ENCODE measurements at places on chromosomes 7 and 10.

DNA sequence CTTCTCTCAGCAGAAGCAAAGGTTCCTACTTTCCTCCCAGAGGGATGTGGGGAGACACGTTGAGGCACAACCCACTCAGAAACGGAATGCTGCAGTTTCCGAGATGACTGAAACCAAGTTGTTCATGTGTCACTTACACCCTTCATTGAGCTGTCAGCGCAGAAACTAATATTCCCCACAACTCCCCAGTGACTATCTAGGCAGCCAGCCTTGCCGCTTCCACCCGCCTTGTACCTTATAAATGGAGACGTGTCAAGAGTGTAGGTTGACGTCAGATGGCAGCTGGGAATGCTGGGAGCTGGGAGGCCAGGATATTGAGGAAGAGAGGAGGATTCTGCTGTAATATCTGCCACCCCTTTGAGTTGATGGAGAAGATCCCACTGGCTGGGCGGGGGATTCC lies 15.1 kb downstream of the GPR26 start:
- no peak for DNase-seq

GRCh38 chr7:99599836-99600235 lies 1.8 kb downstream of the TMEM225B start:
- no peak for DNase-seq

- DNase-seq = no peak
Measured at GRCh38 chr10:101385866-101386658, 32.1 kb downstream of the BTRC start.

DNA sequence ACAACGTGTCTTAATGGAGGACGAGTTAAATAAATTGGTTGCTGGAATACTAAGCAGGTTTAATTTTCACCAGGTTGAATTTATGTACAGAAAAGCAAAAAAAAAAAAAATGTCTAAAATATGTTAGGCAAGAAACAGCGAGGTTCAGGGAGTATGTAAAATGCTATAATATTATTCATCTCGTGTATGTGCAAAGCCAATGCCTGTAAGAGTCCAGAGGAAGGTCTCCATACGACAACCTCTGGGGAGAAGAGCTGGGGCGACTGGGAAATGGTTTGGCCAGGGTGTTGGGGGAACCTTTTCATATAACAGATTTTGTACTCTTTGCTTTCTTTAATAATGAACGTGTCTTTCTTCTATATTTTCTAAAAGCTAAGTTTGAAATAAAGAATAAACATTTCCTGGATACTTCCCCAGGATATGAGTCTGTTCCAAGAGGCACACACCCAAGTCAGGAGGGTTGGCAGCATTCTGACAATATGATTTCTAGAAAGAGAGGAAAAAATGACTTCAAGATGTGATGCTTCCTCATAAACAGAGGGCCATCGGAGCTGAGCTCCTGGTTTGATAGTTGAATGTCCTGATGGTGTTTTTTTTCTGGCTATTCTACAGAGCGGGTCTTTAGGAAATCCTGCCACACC lies 208.6 kb upstream of the MGMT start:
- DNase-seq = no peak

- DNase-seq = no peak
Measured at GRCh38 chr7:117217106-117218035, 105.5 kb downstream of the WNT2 start.

DNA sequence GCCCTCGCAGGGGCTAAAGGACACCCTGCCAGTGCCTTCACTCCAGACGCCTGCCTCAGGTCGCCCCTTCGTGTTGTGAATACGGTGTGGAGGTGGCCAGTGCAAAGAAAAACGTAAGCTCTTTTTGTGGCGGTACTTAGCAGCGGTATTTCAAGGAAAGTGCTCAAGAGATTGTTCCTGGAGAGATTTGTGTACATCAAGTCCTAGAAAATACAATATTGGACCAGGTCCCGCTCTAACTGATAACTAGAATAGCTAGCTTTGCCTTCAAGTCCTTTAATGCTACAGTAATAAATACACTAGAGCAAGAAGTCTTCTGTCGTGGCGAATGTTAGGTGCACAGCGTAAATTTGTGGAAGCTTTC lies 689 bp downstream of the PLCE1 start:
- no peak for DNase-seq

DNA sequence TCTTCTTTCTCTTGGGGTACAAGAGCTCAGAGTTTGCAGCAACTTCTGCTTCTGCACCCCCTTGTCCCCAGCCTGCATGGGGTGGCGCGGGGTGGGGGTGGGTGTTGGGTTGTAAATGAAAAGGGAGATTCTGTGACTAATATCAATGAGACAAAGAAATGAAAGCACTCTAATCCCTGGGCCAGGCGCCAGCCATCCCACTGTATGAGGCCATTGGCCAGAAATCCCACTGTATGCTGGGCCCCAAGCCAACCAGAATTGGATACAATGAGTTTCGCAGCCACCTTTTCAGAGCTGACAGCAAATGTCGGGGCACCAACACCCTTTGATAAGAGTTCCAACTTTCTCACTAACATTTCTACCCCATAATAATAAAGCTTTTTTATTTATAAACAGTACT lies 10.9 kb upstream of the PTN start:
- no peak for DNase-seq

GRCh38 chr10:8584666-8585065 lies 530.2 kb downstream of the GATA3 start:
- DNase-seq = no peak

DNA sequence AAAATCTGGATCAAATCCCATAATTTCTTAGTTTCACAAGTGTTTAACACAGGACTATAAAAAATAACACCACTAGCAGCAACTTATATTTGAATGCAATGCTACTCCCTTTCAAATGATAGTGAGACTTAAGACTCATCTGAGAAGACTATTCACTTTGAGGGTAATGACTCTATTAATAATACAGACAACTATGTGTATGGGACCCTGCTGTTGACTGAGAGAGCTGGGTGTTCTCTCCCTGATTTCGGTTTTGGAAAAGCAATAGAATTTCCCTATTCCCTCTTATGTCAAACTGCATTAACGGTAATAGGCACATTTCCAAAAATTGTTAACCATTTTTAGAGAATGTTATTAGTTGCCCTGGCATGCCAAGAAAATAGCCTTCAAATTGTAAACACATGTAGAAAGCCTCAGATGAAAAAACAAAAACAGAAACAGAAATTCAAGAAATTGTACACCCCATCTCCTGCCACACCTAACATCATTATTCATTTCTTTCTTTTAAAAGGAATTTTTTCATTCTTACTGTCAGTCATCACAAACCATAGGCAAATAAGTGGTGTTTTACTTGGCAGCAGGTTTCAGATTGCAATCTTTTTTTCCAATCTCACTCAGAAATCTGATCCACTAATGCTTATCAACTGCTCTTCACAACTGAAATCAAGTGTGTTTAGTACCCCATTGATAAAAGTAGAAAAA lies 153.7 kb downstream of the TFPI2 start:
- DNase-seq = no peak

DNA sequence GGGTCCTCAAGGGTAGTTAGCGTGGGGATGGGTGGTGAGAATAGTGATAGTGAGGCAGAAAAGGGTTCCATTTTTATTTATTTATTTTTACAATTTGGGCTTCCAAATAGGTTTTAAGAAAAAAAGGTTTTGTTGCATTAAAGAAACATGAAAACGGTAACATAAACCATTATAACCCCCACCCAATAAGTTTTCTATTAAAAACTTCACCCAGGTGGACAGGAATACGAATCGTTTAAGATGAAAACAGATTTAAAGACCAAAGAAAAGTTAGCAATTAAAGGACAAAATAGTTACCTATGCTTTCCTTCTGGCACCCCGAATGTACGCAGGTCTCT lies 78.7 kb downstream of the ZFAND4 start:
- no peak for DNase-seq

- no peak for DNase-seq
Measured at GRCh38 chr10:109889867-109890266, 33.4 kb downstream of the XPNPEP1 start.

DNA sequence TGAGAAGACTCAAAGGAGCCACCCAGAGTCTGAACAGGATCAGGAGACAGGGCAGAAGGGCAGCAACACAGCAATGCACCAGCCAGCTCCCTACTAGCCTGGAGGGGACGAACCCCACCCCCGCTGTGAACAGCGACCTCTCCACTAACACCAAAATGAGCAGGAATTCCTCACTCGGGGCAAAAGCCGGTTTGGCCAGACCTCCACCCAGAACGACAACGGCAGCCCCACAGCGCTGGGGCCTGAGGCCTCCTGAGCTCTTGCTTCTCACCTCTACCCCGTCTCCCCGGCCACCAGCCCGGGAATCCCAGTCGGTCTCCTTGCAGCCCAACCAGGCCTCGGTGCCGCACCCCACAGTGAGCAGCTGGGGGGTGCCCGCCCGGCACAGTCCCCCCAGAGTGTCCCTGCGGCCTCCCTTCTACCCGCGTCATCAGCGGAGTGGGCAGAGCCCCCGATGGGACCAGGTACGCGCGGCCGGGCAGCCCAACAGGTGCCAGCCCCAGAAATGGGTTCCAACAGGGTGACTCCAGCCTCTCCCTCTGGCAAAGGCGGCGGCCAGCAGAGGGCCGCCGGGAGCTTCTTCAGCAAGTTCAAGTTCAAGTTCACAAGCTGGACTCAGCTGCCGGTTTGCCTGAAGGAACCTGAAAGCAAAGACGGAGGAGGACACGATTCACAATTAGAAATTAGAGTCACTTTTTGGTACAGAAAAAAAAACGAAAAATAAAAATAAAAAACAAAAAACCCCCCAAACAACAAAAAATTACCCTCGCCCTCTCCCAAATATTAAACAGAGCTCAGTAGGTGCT lies 129.0 kb downstream of the MARCHF5 start:
- no peak for DNase-seq

DNA sequence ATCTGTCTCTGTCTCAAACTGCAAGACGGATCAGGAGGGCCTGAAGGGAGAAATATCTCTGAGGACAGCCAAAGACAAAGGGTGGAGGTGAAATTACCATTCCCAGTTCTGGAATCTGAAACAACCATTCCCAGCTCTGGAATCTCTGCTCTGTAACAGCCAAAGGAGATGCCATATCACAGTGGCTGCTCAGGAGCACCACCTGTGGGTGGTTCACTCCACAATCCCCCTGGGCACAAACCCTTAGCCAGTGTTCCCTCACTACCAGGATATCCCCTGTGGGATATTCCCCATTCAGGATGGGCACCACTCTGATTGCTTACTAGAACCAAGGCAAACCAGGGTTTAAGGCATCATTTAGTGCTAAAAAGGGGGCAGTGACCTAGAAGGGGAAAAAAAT lies 199.0 kb downstream of the HTR7 start:
- no peak for DNase-seq

DNA sequence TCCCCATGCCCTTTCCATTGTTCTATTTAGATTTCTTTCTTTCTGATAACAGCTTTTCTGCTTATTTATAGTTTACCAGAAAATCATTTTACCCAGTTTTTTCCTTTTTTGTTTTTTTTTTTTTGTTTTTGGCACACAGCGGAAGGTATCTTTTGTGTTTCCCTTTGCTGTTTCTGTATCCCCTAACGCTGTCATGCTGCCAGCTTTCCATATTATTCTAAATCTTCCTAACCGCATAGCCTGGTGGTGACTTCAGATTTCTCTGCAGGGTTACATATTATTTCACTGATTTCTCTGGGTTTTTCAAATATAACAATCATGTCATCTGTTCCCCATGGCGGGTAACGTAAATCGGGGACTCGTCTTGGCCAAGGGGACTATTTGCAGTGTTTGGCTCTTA lies 4.0 kb upstream of the SLC29A4 start:
- DNase-seq = no peak

DNA sequence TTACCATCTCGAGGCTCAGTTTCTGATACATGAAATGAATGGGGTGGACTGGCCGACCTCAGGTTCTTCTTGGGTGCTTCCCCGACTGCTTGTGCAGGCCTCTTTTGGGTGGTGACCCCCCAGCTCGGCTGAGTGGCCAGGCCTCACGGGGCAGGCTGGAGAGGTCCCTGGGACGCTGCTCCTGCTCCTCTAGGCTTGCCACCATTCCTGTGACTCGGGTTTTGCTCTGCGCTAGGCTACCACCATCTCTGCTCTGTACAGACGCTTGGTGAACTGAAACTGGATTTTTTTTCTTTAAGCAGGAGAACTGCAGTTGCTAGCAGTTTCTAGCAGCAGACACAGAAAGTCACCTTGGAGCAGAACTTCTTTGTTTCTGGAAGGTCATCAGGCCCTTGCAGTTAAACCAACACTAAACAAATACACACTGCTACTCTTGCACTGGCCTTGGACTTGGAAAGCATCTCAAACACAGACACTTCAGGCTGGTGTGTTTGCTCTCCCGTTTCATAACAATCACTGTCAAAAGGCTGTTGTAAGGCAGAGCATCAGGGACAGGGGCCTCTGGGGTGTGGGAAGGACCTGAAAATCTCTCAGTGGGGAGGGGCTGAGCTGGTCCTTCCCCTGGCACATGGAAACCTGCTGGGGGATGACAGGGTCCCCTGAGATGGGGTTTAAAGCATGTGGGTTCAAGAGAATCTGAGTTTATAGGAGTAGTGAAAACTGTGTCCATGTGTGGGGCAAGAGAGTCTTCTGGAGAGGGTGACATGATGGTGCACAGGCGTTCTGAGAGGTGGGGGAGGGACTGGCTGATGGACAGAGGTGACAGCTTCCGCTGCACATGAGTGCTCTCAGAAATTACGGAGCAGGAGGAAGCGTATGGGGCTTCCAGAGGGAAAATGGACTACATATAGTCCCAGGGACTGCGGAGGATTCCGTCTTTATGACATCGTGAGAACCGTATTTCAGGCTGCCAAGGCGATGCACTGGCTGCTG lies 35.0 kb upstream of the GIMAP8 start:
- no peak for DNase-seq

GRCh38 chr7:87028636-87029035 lies 30.8 kb downstream of the ELAPOR2 start:
- no peak for DNase-seq

DNA sequence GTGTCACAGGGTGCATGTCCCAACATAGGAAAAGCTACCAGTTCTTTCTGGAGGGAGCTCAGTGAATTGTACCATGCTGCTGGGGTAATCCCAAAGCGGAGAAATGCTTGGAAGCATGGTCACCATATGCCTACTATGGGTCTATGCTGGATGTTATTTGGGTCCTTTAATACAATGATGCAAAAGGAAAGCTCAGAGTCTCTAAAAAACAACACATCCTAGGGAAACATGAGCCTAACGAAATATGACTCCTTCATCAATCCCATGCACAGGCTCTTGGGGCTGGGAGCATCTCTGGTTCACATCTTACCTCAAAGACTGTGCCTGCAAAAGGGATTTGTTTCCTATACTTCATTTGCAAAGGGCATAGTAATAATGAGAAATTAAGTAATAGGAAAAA lies 65.2 kb downstream of the CUBN start:
- DNase-seq = no peak

GRCh38 chr10:93198401-93199131 lies 124.9 kb downstream of the CYP26A1 start:
- DNase-seq = no peak

DNA sequence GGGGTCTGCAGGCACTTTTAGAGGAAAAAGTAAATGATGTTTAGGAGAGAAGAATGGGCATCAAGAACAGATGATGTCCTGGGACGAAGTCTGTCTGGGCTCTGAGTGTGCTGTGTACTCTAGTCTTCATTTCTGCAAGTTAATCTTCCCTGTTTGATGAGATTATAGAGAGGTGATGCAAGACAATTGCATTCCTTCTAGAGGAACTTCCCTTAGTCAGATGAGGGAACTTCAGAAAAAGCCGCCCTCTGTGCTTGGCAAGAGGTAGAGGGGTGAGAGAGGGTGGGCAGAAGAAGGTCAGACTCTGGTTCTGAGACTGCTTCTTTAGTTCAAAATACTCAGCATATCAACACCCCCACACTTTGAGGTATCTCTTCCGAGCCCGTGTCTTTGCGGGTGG lies 797.9 kb downstream of the LRMDA start:
- DNase-seq = no peak

All from stimulated activated CD4-positive, alpha-beta T cell treated with anti-CD3 and anti-CD28 coated beads, Interleukin-15, amount 100 ng/mL, for 1 hour (primary cell).